Natural killer cell (primary cell): ENCODE measurements at places on chromosomes 4 and X. TPM values are rescaled to one million over a fixed set of nuclear protein-coding genes. Genes with fewer than 3 reads are reported as not detected.
A peak's percentile ranks its signal among the peaks of the same experiment; 100 is the strongest.

GRCh38 chrX:97252111-97252510 is 368.4 kb downstream of the RPA4 start:
- no peak overlapping the region for H3K27ac ChIP-seq
- no peaks in the 10 kb centered on the region for H3K27me3 ChIP-seq
- H3K36me3 ChIP-seq, result no peaks in the 10 kb centered on the region
- H3K4me3 ChIP-seq, result no peak overlapping the region
- no peaks in the 10 kb centered on the region for H3K4me1 ChIP-seq

GRCh38 chrX:43604753-43605152 is 51.3 kb upstream of the MAOA start:
- no peak overlapping the region for H3K27ac ChIP-seq
- H3K36me3 ChIP-seq, result no peaks in the 10 kb centered on the region
- no peak overlapping the region for H3K4me3 ChIP-seq

Gene MAGEA10
- total RNA-seq, result not detected

DNA sequence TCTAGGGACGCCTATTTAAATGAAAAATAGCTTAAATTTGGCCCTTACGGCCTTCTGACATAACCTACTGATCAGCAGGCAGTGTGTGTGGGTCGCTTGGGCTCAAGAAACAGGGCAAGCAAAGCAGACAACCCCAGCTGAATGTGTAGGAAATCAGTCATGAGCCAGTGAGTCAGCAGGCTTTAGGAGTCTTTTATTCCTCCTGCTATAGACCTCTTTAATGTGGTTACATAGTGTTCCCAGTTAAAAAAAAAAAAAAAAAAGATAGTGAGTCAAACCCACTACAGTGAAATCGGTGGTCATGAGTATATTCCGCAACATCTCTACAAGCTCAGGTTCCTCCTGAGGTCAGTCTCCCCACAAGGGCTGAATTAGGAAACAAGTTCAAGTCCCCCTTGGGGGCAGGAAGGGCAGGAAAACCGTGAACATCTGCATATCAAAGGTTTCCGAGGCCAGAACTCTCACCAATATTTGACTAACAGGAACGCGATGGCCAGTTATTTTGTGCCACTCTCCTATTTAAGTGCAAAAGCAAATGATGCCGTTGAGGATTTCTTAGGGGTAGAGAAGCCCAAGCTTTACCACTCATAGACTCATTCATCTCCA is 32.7 kb downstream of the ACSL1 start:
- H3K27me3 ChIP-seq, result no peaks in the 10 kb centered on the region
- peaks cover 13% of the 10 kb centered on the region for H3K4me1 ChIP-seq
- H3K36me3 ChIP-seq, result peaks cover 5% of the 10 kb centered on the region

Gene KDR
- 0.07 TPM for total RNA-seq

Gene TMEM31
- total RNA-seq, result not detected

GRCh38 chrX:2500091-2500802 is 529 bp downstream of the DHRSX start:
- H3K4me1 ChIP-seq, result peaks cover 30% of the 10 kb centered on the region
- H3K27ac ChIP-seq, result peak overlapping the region; percentile 81
- DNase-seq, result peak; percentile 44
- H3K27me3 ChIP-seq, result no peaks in the 10 kb centered on the region
- peaks cover 5% of the 10 kb centered on the region for H3K36me3 ChIP-seq
- peak overlapping the region; percentile 75 for H3K4me3 ChIP-seq

DNA sequence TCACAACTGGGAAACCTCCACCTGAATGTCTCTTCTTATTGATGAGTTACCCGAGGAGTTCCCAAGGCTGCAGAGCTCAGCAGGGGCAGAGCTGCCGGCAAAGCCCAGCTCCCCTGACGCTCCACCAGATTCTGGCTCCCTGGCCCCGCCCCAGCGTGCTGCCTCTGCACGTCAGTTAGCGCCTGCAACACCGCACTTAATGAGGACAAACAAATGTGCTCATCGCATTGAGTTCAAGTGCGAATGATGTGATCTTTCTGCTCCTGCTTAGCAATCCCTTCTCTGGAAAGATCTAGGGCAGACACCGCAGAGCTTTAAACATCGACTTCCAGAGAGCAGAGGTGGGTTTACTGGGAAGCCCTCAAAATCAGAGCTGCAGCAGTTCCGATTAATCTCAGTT is 55.5 kb upstream of the FBXW7 start:
- H3K27me3 ChIP-seq, result peaks cover 3% of the 10 kb centered on the region
- H3K4me3 ChIP-seq, result no peak overlapping the region
- no peak overlapping the region for H3K27ac ChIP-seq
- no peak for DNase-seq

Gene IGFBP7
- 107 TPM for total RNA-seq

GRCh38 chr4:83716874-83717273 is 181.0 kb downstream of the GPAT3 start:
- no peaks in the 10 kb centered on the region for H3K36me3 ChIP-seq
- no peak overlapping the region for H3K4me3 ChIP-seq
- no peak for DNase-seq
- no peaks in the 10 kb centered on the region for H3K27me3 ChIP-seq
- no peak overlapping the region for H3K27ac ChIP-seq

GRCh38 chr4:56345458-56345857 is 41.8 kb downstream of the AASDH start:
- H3K27ac ChIP-seq, result no peak overlapping the region
- peaks cover 12% of the 10 kb centered on the region for H3K36me3 ChIP-seq
- H3K4me1 ChIP-seq, result no peaks in the 10 kb centered on the region
- no peaks in the 10 kb centered on the region for H3K27me3 ChIP-seq

GRCh38 chrX:40878766-40879165 is 143.4 kb upstream of the MED14 start:
- H3K27me3 ChIP-seq, result no peaks in the 10 kb centered on the region
- H3K4me3 ChIP-seq, result no peak overlapping the region
- no peak overlapping the region for H3K27ac ChIP-seq
- DNase-seq, result no peak

GRCh38 chr4:168923526-168924194 is 86.4 kb downstream of the CBR4 start:
- H3K27me3 ChIP-seq, result no peaks in the 10 kb centered on the region
- DNase-seq, result no peak
- H3K27ac ChIP-seq, result no peak overlapping the region
- H3K4me1 ChIP-seq, result no peaks in the 10 kb centered on the region
- H3K36me3 ChIP-seq, result peaks cover 2% of the 10 kb centered on the region
- no peak overlapping the region for H3K4me3 ChIP-seq

DNA sequence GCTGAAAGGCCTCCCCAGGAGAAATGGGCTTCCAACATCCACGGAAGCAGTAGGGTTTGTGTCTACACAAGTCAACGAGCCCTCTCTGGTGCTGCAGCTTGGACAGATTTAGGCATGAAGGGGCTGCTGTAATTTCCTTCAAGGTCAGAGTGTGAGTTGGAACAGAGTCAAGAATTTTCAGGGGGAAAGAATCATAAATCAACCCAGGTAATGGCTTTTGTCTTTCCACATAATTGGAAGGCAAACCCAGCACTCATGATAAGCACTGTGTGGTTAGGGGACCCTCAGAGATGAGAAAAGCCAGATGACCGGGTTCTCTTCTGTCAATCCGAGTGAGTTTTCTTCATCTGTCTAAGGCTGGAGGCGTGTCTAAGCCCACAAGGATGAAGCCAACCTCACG is 78.6 kb upstream of the MXRA5 start:
- H3K27ac ChIP-seq, result no peak overlapping the region
- no peak for DNase-seq
- H3K4me3 ChIP-seq, result no peak overlapping the region
- H3K36me3 ChIP-seq, result no peaks in the 10 kb centered on the region

DNA sequence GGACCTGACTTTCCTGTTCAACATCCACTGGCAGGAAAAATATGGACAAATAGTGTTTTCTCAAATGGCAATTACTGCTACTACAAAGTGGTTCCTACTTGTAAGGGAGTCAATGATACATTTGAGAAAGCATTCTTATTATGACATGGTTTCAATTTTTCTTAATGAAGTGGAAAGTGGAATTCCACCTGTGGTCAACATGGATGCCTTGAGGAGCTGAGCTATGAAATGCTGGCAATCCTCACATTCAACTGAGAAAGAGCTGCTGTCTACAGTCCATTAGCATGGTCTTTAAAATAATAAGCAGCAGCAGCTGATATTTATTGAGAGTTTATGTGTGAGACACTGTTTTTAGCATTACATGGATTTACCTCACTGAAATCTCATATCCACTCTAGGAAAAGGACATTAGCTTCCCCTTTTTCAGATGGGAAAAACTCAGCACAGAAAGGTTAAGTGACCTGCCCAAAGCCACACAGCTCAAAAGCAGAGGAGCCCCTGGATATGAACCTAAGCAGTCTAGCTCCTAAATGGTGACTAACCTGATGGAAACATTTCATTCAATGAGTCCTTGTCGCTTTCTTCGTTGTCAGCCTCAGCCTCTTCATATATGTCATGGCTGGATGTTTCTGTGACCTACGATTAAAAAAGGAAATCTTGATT is 29.2 kb downstream of the MAP7D3 start:
- no peak for DNase-seq
- no peak overlapping the region for H3K27ac ChIP-seq
- peaks cover 33% of the 10 kb centered on the region for H3K36me3 ChIP-seq
- no peak overlapping the region for H3K4me3 ChIP-seq
